ENCODE measurements at places on chromosomes 12 and 14. TPM values are rescaled to one million over a fixed set of nuclear protein-coding genes. Genes with fewer than 3 reads are reported as not detected.

Gene TUBA1A
- 94.8 TPM for total RNA-seq

Gene ANO4
- not detected for total RNA-seq

Gene PLA2G1B
- total RNA-seq = not detected

Gene TAS2R7
- total RNA-seq = not detected

Gene RNU4-1
- 1,846 TPM for total RNA-seq

Gene DIP2B
- total RNA-seq = 28.9 TPM

Gene FOXN4
- total RNA-seq = not detected

Gene CLEC4C
- not detected for total RNA-seq

Gene KCNK10
- not detected for total RNA-seq

Gene CELA1
- total RNA-seq = not detected

Gene SOS2
- 21.1 TPM for total RNA-seq

Gene C12orf42
- total RNA-seq = 1.0 TPM

Gene KRT6C
- not detected for total RNA-seq

Gene EXOC3L4
- total RNA-seq = not detected

Gene CCDC60
- not detected for total RNA-seq

Gene PGAM5
- 48.7 TPM for total RNA-seq

Gene SH2B3
- 29.8 TPM for total RNA-seq

Gene ALX1
- not detected for total RNA-seq

Gene KRT5
- not detected for total RNA-seq

Gene GPR84
- total RNA-seq = 0.33 TPM

Gene TMEM19
- 22.4 TPM for total RNA-seq

Gene CLBA1
- 0.60 TPM for total RNA-seq

Gene ASCL1
- total RNA-seq = not detected

Gene PRKCH
- 244 TPM for total RNA-seq

Gene CLEC1B
- total RNA-seq = not detected

Gene MANSC4
- not detected for total RNA-seq

Gene PROX2
- not detected for total RNA-seq

Gene IPO4
- total RNA-seq = 45.3 TPM

Gene SMCO3
- total RNA-seq = not detected

Gene SPTB
- not detected for total RNA-seq

Gene NYNRIN
- total RNA-seq = 0.35 TPM

Gene PTPRQ
- total RNA-seq = not detected

Gene COQ10A
- 15.3 TPM for total RNA-seq

Gene LMNTD1
- not detected for total RNA-seq

Gene SIX4
- total RNA-seq = 0.08 TPM

Gene MUCL1
- not detected for total RNA-seq

Gene OR10P1
- not detected for total RNA-seq

Gene HOXC9
- total RNA-seq = not detected

Gene MYH7
- 0.07 TPM for total RNA-seq

Gene KRT80
- not detected for total RNA-seq

Gene CCDC91
- 23.2 TPM for total RNA-seq

Gene ANO2
- not detected for total RNA-seq

Gene CCDC92
- 27.9 TPM for total RNA-seq

Gene PTPRB
- not detected for total RNA-seq

Gene SLCO1B1
- total RNA-seq = not detected

Gene ZNF605
- 11.5 TPM for total RNA-seq

Gene GPRC5D
- total RNA-seq = 0.22 TPM

Gene TSPAN19
- total RNA-seq = not detected

Gene NPFF
- not detected for total RNA-seq

Gene UNC79
- not detected for total RNA-seq

Gene GPD1
- total RNA-seq = 0.37 TPM
